ENCODE measurements at places on chromosomes 3 and 15.

GRCh38 chr15:58698887-58699641 is 50.4 kb downstream of the ADAM10 start:
- no peak for DNase-seq

DNA sequence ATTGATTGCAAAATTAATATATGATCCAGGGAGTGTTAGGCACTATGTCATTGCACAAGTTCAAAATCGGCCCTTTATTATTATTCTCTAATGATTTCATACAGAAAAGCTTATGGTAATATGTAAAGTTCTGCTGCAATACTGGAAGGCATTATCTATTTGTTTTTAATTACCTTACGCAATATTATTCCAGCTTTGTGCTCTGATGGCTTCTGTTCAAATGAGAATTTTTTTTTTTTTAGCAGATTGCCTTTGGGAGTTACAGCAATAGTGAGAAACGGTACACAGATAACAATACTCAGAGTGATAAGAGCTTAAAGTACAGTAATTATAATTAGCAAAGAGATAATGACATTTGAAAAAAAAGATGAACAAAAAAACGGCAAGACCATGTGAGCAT is 602.2 kb upstream of the ALCAM start:
- no peak for DNase-seq

DNA sequence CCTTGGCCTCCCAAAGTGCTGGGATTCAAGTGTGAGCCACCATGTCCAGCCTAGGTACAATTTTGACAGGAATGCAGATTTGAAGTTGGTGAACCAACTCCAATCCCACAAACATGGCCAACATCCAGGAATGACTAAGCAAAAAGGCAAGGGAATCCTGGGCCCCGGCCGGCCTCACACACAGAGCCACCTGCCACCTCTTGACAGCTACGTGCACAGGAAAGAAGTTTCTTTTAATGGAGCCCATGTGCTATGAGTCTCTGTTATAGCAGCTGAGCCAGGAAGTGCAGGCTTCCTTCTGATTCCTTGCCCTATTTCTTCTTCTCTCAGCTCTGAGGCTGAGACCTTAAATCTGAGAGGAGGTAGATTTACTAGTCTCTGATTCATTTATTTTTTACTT is 8.8 kb downstream of the TMEM40 start:
- DNase-seq = no peak

DNA sequence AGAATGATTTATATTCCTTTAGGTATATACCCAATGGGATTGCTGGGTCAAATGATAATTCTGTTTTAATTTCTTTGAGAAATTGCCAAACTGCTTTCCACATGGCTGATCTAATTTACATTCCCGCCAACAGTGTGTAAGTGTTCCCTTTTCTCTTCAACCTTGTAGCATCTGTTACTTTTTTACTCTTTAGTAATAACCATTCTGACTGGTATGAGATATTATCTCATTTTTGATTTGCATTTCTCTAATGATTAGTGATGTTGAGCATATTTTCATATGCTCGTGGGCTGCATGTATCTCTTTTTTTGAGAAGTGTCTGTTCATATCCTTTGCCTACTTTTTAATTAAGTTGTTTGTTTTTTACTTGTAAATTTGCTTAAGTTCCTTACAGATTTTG is 1264.2 kb downstream of the OTOL1 start:
- no peak for DNase-seq

- DNase-seq = no peak
Measured at GRCh38 chr3:66350601-66351000, 129.8 kb downstream of the SLC25A26 start.

DNA sequence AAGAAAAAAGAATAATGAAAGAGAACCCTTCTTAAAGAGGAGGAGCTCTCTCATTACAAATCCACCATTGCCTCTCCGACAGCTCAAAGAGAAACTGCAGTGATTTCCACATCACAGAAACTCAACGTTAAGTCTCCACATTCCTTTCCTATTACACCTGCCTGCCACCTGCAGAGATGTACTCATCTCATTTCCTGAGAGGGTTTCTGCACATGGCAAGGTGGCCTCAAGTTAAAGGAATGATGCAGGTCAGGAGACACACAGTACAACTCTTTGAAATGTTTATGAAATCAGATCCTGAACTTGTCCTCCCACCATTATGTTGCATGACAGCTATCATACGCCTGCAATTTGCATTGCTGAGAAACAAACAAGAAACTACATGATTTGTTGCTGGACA is 458.4 kb upstream of the ADAMTS9 start:
- DNase-seq = no peak

DNA sequence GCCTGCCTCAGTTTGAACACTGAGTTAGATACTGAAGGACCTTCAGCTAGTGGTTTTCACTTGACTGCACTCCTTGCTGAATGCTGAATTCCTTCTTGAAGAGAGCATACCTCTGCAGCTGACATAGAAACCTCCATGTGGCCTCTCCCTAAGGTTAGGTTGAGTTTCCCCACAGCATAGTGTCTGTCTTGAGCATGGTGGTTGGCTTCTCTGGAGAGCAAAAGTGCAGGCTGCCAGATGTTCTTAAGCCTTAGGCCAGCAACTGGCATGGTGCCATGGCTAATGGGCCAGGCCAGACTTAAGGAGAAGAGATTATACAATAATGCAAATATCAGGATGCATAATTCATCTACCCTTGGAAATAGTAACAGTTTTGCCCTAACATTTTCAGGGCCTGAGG is 545.6 kb upstream of the ZNF385D start:
- no peak for DNase-seq

Data from HAP-1 (cell line).